Activated CD4-positive, alpha-beta T cell treated with anti-CD3 and anti-CD28 coated beads for 1 hour (primary cell): ENCODE measurements at places on chromosomes 16 and 17.

DNA sequence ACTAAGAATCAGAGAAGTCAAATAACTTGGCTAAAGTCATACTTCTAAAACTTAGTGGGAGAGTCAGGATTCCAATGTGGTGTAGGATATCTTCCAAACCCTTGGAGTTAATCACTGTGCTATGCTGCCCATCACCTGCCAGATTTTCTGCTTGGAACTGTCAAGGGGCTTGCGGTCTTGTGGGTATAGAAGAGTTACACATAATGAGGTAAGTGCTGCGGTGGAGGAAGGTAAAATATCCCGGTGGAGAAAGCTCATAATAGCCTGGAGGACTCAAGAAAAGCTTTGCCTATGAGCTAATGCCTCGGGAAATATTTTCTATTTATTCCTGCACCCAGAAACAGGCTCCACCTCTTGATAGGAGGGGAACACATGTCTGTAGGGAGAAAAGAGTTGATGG, 195.6 kb downstream of the UTP18 start:
- no peak for DNase-seq

GRCh38 chr16:1082952-1083675, 10.6 kb downstream of the SSTR5 start:
- no peak for DNase-seq

- no peak for DNase-seq
These were observed 46.4 kb downstream of the RAB11FIP4 start for GRCh38 chr17:31437720-31438400.

GRCh38 chr17:81868674-81869220, 2.4 kb downstream of the ARHGDIA start:
- no peak for DNase-seq

DNA sequence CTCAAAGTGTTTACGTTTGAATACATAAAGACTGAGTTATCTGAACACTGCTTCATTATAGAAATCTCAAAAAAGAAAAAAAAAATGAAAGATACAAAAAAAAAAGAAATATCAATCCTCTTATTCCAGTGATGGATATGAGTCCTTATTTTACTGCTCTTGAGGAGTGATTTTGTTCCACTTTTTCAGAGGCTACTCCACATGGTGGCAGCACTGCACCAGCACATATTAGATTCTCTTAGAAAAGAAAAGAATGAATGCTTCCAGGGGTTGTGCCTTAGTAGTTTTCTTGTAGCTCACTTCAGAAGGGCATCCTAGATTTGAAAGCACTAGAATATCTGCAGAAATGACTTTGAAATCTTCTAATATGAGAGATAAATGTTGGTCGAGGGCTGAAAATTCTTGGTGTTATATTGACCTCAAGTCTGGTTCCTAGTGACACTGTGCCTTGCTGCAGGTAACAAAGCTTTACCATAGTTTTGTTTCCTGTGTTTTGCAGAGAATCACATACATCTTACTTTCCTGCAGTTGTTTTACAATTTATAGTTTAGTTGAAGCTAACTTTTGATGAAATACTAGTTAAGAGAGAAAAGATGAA, 25.9 kb downstream of the AP2B1 start:
- no peak for DNase-seq

DNA sequence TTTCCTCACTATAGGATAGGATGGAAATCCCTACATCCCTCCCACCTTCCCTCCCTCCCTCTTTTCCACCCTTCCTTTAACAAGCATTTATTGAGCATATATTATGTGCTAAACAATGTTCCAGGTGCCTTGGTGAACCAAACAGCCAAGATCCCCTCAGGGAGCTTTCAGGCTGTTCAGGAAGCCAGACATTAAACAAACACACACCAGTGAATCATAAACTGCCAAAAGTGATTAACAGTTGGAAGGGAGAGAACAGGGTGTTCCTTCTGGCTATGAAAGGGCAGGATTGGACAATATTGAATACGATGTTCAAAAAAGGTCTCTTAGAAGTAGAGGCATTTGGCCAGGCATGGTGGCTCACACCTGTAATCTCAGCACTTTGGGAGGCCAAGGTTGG, 22.8 kb upstream of the CNEP1R1 start:
- no peak for DNase-seq

GRCh38 chr16:28623172-28623711, 13.4 kb upstream of the SULT1A1 start:
- peak; percentile 58 for DNase-seq

GRCh38 chr16:71214746-71215381, 15.7 kb downstream of the HYDIN start:
- no peak for DNase-seq

GRCh38 chr17:39096508-39097149, 54.8 kb downstream of the PLXDC1 start:
- peak; percentile 8 for DNase-seq

DNA sequence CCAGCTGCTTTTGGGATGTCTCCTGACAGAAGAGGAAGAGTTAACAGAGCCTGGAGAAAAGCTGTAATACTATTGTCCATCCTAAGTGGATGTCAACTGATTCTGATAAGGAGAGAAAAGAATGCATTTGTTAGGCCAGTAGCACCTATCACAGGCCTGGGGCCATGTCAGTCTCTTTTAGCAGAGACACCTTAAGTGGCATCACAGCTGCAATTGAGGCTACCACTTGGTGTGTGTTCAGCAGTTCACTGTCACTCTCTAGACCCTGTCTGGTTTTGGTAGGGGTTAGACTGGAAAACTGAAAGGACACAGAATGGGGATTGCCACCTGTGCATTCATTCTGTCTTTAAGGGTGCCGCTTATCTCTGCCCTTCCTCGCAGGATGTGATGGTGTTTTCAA, 42.0 kb downstream of the PSMD12 start:
- no peak for DNase-seq

DNA sequence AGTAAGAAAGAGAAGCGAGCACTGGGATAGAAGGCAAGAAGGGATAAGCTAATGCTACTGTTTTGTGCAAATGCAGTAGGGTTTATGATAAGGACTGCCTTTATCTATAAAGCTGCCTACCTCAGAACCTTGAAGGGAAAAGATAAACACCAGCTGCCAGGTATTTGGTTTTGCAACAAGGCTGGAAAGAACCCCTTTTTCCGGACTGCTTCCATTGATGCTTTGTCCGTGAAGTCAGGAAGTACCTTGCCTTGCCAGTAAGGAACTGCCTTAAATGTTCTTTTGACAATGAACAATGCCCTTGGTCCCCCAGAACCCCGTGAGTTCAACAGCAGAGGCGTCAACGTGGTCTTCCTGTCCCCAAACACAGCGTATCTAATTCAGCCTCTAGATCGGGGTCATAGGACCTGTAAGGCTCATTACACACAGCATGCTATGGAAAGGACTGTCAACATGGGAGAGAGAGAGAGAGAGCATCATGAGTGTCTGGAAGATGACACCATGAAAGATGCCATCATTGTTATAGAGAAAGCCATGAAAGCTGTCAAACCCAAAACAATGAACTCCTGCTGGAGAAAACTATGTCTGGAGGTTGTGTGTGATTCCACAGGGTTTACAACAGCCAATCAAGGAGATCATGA, 113.4 kb downstream of the ANKRD11 start:
- no peak for DNase-seq

- DNase-seq, result no peak
These were observed 5.4 kb downstream of the SPATA2L start for GRCh38 chr16:89695875-89696669.

DNA sequence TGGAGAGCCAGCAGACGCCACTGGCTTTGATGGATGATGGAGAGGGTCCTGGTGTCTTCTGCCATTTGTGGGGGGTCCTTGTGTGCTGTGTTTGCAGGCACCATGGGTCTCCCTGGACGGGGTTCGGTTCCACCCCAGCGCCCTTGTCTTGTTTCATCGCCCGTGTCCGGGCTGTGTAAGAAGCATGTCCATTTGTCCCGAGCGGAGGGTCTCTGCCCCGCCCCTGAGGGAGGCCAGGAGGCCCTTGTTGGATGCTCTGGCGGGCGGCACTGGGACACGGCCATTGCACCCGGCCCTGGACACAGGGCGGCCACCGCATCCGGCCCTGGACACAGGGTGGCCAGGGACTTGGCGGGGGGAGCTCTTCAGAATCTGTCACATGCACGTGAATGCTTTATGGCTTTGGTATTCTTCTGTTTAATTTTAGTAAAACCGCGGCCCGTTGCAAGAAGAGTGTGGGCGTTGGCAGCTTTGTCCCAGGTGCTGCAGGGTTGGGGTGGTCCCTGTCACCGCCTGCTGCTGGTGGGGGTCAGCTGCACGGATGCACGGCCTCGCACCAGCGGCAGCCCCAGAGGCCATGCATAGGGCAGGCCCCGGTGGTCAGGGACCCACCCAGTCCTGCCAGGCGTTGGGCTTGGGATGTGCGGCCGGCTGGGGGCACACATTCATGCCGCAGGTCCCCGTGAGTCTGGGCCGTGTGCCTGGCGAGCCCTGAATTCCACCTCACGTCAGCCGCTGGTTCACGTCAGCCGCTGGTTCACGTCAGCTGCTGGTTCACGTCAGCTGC, 21.0 kb upstream of the ZNF750 start:
- DNase-seq, result no peak

- DNase-seq, result no peak
These were observed 162.0 kb downstream of the SDK2 start for GRCh38 chr17:73482251-73482716.

GRCh38 chr17:8475781-8476180, 40.1 kb downstream of the NDEL1 start:
- no peak for DNase-seq

DNA sequence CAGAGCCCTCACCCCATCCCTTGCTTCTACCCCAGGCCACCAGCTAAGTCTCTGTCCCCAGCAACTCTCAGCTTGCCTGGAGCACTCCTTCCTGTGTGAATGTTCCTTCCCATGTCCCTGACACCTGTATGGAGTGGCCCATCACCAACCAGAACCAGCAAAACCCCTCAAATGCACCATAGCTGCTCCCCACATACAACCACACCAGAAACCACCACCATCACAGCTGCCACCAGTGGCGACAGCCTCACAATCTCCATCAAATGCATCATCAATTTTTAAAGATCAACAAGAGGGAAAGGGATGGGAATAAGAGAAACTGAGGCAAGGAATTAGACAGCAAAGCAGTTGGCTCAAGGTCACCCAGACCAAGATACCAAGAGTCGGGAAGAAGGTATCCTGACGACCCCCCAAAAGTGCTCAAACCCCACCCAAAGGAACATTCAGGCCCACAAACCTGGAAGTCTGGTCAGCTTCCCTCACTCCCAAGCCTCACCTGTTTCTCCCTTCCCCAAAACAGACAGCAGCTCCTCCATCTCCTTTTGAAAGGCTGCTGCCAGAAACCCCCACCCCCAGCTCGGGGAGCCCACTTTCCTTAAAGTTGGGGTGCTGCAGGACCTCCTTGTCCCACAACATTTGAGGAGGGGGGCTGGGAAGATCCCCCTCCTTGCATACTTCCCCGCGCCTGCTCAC, 1.8 kb downstream of the SRCIN1 start:
- DNase-seq, result no peak

GRCh38 chr16:23709536-23709935, 3.5 kb downstream of the ERN2 start:
- no peak for DNase-seq

GRCh38 chr16:12600536-12601256, 203.0 kb downstream of the CPPED1 start:
- no peak for DNase-seq

GRCh38 chr16:76932541-76933211, 258.3 kb upstream of the MON1B start:
- no peak for DNase-seq

- no peak for DNase-seq
These were observed 5.8 kb downstream of the CDH5 start for GRCh38 chr16:66372078-66372897.

DNA sequence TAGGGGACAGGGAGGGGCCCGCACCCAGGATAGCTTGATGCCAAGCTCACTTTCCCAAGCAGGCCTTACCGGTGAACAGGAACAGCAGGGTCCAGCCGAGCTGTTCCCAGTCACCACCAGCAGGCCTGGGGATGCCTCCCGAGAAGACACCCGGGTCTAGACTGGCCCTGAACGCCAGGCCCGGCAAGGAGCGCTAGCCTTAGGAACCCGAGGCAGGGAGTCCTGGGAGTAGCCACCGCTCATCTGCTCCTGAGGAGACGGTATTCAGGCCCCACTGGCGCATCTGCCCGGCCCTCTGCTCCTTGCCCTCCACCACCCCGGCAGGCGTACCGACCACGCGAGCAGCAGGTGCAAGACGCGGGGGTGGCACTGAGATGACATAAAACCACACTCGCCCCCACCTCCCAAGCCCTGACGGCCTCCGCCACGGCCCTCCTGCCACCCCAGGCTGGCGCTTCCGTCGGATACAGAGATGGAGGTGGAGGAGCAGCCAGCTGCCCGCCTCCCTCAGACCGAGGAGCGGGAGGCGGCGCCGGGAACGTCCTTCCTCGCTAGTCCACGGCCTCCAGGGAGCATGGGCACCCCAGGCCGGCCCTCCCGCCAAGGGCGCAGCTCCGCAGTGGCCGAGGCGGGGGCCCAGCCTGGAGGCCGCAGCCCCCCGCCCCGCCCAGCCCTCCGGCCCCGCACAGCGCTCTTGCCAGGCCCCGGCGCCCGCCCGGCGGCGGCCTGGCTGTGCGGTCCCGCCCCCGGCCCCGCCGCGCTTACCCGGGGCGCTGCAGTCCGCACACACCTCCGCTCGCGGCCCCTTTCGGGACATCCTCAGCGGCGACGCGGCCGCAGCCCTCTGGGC, 661 bp downstream of the GIT1 start:
- DNase-seq, result no peak

DNA sequence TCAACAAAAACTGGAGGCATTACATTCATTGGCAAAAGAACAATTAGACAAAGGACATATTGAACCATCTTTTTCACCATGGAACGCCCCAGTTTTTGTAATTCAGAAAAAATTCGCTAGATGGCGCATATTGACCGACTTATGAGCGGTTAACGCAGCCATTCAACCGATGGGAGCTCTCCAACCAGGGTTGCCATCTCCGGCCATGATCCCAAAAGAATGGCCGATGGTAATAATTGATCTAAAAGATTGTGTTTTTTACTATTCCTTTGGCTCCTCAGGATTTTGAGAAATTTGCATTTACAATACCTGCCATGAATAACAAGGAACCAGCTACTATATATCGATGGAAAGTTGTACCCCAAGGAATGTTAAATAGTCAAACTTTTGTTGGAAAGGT, 21.4 kb downstream of the ALOX15B start:
- no peak for DNase-seq

DNA sequence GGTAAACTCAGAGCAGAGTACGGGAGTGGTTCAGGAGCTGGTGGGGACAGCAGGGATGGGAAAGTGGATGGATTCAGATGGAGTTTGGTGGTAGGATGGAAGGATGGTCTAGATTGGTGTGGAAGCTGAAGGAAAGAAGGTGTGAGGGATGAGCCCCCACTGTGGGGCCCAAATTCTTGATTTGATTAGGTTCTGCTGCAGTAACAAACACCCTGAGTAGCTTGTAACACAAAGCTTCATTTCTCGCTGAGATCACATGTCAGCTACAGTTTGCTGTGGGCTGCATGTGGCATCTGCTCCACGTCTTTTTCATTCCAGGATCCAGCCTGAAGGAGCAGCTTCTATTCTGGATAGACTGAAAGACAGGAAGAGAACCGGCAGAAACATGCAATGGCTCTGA, 143.8 kb downstream of the IRX3 start:
- DNase-seq, result no peak
